Right lung (tissue), 10 donors: ENCODE measurements at places on chromosomes 2 and 18.

- no peak for DNase-seq
Observed at GRCh38 chr2:156356014-156356754, 23.7 kb upstream of the NR4A2 start.

GRCh38 chr18:32472841-32473240, 2.2 kb upstream of the GAREM1 start:
- DNase-seq: no peak

DNA sequence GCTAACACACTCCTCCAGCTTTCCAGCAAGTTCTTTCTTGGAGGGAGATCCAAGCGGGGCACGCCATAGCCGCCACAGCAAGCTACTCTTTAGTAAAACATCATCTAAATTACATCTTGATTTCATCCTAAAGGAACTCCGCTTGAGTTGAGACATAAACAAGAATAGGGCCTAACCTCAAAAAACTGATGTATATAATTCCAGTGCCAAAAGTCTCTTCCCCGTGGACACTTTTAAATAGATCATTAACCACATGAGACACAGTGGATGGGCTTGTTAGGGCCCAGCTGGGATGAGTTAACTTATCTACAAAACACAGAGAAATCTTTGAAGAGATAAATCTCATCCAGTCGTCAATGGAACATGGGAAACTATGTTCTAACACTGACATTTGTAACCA, 20.8 kb upstream of the MLPH start:
- peak; percentile 59 for DNase-seq

DNA sequence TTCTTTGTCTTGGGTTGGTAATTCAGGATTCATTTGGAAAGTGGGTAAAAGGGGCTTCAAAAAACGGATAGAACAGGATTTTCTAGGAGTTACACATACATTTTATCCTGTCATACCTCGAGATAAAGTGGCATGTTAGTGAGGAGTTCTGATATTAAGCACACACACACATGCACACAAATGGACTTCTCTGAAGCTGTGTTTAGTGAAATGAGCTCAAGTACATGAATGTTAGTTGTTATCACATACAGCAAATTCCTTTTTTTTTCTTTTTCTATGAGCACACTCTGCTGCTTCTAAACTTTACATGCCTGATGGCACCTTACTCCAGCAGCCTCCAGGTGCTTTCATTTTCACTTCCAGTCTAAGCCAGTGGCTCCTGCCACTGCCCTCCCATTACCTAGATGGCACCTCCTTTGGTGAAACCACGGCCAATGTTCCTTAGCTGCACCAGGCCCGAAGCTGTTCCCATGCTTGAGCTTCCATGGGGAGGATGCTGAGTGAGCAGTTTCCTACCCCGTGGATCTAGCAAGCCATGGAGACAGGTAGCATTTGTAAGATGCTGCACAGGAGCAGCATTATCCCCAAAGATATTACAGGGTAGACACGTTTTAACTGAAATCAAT, 49.7 kb downstream of the STAT1 start:
- DNase-seq: no peak

GRCh38 chr2:222398446-222398885, 25.9 kb upstream of the SGPP2 start:
- DNase-seq: no peak

DNA sequence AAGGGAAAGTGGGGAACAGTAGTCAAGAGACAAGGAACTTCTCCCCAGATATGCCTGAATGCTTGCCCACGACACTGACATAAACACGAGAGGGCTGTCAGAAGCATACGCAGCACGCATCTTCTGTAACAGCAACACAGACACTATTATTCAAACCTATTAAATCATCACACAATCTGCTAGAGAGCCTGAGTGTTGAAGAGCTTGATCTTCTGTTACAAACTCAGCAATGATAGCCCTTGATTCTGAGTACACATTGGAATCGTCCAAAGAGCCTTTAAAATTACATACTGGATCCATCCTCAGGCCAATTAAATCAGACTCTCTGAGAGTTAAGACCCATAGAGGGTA, 111.6 kb downstream of the ZNF521 start:
- DNase-seq: no peak

DNA sequence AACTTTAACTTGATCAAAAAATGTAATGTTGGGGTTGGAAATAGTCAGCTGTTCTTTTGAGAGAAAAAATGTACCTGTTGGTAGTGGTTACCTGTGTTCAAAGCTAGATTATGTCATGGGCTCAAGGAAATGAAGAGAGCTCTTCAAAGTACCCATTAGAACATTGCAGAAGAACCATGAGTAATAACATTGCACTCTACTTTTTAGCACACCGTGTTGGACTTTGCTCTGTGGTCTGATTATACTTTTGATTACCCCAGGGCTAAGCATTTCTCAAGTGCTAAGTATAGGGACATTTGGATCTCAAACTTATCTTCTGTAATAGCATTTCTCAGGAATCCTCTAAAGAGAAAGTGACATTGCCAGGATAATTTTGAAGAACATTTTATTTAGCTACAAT, 1122.8 kb upstream of the CELF4 start:
- DNase-seq: no peak

GRCh38 chr18:32326450-32327308, 136.8 kb downstream of the MEP1B start:
- no peak for DNase-seq

- DNase-seq: no peak
Observed at GRCh38 chr2:160747501-160748170, 254.0 kb upstream of the RBMS1 start.

DNA sequence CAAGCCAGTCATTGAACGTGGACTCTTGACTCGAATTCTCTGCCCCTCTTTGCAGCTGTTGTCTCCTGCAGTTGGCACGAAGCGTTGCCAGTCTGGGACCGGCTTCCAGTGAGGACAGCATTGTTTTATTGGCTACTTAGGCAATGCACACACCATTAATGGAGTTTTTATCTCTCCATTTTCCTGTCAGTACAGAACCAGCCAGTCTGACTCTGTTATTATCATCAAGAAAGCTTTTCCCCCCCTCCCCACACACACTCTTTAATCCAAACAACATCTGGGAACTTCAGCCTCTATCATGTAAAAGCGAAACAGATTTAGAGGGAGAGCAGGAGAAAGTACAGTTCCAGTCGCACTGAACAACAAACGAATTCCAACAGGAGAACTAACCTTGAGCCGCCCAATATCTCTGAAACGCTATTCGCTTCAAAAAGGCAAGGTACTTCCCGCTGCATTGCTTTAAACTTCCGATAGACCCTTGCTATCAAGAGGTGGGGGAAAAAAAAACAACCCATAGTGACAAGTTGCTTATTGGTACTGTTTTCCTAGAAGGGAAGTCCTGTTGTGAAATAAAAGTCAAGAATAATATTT, 38.2 kb downstream of the ACVR1 start:
- peak; percentile 44 for DNase-seq

GRCh38 chr2:15719566-15720313, 128.1 kb downstream of the DDX1 start:
- DNase-seq: no peak

DNA sequence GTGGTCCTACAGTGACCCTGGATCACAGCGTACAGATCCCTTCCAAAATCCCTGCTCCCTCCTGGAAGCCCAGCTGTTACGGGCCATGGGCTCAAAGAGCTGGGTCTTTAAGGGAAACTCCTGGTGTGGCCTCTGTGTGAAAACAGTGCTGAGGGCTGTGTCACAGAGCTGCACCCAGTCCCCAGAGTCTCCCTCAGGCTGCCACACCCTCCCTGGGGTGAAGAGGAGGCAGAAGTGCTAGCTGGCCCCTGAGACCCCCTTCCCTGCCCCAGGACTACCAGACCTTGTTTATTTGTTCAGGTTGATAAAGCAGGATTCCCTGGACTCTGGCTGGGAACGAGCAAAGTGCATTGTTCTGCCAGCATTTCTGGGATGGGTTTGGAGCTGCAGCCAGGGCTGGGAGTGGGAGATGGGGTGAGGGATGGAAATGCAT, 7.7 kb downstream of the ATOH8 start:
- DNase-seq: no peak

GRCh38 chr2:26018184-26019055, 15.5 kb upstream of the RAB10 start:
- DNase-seq: no peak

GRCh38 chr18:30177056-30177455, 865.5 kb downstream of the DSC3 start:
- DNase-seq: no peak

DNA sequence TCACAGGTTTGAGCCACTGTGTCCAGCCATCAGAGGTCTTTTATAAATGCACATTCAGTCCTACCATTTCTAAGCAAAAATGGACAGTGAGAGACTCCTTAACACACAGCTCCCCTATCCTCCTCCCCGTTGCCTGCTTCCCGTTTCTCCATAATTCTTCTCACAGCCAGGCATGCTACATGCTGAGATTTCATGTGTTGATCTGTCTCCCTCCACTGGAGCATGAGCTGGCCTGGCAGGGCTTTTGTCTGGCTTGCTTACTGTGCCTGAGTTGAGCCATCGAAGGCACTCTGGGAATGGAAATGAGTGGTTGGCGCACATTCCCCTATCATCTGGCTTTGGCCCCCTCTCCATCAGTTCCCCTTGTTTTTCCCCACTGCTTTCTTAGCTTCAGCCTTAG, 413.5 kb downstream of the PTPRM start:
- DNase-seq: no peak

DNA sequence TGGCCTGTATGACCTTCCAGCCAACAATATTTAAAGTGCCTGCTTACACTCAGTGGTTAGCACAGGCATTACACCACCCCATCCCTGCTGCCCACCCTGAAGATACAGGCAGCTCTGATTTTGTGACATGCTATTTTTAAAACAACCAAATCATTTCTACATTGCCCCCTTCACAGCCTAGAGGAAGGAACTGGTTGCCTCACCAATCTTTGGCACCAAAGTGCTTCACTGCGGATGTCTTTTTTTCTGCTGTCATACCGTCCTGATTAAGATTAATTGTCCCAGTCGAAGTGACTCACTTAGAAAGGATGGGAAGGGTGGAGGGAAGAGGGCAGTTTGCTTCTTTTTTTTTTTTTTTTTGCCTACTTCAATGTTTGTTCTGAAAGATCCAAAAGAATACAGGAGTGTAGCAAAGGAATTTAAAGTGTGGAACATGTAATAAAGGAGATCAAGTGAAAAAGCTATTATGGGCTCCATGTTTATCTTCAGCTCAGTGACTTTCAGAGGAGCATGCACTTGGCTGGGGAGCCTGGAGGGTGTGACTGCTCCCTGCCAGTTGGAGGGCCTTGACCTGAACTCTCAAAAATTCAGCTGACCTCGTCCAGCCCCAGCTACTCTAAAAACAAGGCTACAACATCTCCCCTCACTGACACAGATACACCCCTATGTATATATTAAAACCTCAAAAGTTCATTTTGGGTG, 501.1 kb upstream of the TNP1 start:
- DNase-seq: no peak

DNA sequence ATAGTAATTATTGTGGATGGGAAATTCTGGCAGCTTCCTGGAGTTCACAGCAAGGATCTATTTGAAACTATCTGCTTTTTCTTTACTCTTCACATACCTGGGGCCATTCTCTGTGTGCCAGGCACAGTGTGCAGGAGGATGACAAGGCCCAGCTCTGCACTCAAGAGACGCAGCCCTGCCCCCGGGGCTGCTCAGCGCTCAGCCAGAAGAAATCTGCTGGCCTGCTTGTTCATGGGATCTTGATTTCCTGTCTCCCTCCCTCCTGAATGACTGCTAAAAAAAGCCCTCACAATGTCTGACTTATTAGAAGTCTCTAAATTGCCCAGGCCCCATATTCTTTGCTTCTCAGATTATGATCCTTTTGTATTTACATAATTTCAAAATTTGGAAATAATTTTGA, 210.9 kb downstream of the DCDC2C start:
- DNase-seq: no peak

GRCh38 chr2:18918280-18918679, 328.9 kb upstream of the NT5C1B start:
- no peak for DNase-seq

DNA sequence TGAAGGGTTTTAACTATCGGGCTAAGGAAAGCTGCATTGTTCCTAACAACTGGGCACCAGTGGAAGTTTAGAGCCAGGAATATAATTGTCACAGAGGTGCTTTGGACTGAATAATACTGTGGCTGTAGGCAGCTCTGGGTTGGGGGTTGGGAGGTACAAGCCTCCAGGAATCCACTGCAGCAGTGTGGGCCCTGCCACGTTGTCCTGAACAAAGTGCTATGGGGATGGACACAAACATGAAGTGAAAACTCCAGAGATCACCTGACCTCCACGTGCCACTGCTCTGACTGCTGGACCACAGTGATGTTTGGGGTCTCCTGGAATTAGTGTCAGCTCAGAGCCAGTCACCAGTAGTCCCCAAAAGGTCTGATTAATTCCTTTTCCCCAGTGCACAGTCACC, 110.9 kb downstream of the BCL2 start:
- DNase-seq: no peak

DNA sequence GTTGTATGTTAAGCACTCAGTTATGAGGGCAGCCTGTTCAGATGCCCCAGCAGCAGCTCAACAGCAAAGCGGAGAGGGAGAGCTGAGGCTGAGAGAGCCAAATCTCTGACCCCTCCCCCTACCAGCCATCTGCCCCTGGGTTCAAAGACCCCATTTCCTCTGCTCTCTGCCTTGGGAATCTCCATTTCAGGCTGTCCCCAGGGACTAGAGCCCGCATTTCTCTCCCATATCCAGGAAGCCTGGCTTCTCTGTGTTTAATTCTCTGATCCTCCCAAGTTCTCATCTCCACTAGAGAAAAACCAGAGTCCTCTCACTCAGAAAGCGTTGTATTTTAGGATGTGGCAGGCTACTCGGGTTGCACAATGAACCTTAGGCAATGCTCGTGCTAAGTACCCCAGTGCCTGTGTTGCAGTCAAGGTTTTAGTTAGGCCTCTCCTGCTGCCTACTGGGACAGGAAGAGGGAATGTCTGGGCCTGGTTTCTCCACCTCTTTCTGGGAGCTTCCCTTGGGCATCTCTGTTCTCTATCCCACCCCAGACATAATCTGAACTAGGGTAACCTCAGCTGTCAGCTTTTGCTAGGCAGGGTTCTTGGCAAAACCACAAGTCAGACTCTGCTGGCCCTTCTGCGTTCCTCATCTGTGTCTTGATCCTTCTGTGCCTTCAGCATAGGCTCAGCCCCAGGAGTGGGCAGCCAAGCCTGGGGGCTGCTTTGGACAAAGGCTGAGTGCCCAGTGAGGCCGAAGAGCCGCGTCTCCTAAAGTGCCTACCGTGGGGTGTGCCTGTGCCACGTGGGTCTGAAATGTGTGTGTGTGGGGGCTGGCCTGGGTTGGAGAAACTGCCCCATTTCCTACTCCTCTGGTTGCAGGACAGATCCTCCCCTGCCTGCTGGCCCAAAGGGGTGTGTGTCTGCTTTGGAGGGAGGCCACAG, 96.8 kb downstream of the STPG4 start:
- no peak for DNase-seq

DNA sequence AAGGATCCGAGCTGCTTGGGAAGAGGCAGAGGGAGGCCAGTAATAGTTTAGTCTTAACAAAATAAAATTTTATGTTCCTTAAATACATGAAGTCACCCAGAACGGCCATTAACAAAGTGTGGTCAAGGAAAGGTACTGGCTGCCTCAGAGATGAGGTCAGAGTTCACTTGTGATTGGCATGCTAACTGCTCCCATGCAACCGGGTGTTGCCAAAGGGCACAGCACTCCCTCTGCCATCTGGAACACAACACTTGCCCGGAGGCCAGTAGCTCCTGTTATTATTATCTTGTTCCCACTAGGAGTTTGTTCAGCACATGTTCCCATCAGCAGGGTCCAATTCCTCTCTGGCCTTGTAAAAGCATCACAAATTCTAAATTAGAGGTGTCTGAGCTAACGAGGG, 207.0 kb downstream of the CYP26B1 start:
- no peak for DNase-seq

- no peak for DNase-seq
Observed at GRCh38 chr18:63520053-63520685, 22.0 kb upstream of the SERPINB12 start.

- no peak for DNase-seq
Observed at GRCh38 chr2:18426174-18426573, 134.3 kb downstream of the RDH14 start.

- peak; percentile 23 for DNase-seq
Observed at GRCh38 chr2:88671786-88672427, 19.6 kb upstream of the RPIA start.
